ENCODE measurements at places on chromosomes 2 and 18. TPM values are rescaled to one million over a fixed set of nuclear protein-coding genes. Genes with fewer than 3 reads are reported as not detected.

DNA sequence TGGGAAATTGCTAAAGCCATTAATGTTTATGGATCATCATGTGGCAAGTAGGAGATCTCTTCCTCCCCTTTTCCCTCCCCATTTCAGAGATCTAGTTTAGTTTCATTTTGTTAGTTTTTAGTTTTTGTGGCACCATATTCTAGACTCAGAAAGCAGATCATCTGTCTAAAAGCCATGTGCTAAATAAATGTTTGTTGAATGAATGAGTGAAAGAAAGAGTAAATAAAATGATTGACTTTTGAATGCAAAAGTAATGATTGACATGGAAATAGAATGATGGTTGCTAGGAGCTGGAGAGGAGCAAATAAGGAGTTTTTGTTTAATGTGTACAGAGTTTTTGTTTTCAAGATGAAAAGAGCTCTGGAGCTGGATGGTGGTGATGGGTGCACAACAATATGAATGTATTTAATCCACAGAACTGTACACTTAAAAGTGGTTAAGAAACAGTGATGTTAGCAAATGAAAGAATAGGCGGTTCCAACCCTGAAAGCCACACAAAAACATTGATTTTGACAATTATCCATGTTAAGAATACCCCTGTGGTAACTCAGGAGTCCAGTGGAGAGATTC, 23.6 kb downstream of the TMEM178A start:
- H3K27me3 ChIP-seq: no peaks in the 10 kb centered on the region
- no peak overlapping the region for H3K27ac ChIP-seq
- no peaks in the 10 kb centered on the region for H3K4me1 ChIP-seq

DNA sequence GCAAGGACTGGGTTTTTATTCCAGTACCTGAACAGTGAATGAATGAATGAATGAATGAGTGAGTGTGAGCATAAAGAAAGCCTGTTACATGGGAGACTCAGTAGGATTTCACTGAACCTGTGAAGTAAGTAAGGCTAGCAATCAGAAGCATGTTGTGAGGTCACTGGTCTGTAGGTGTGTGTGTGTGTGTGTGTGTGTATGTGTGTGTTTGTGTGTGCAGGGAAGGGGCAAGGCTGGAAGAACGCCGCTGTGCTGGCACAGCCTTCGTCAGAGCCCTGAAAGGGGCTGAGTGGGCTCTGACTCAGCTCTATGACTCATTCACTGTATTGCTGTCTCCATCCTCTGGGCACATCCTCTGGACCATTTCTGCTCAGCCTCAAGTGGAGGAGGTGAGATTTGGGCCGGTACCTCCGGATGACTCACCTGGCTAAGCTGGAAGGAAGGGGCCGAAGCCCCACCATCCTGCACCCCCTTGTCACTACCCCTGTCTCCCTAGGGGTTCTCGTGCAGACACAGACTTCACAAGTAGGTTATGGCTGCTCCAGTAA, 51.4 kb upstream of the MRPL33 start:
- peak overlapping the region; percentile 18 for H3K27ac ChIP-seq
- H3K4me1 ChIP-seq: no peaks in the 10 kb centered on the region
- H3K4me3 ChIP-seq: no peak overlapping the region

DNA sequence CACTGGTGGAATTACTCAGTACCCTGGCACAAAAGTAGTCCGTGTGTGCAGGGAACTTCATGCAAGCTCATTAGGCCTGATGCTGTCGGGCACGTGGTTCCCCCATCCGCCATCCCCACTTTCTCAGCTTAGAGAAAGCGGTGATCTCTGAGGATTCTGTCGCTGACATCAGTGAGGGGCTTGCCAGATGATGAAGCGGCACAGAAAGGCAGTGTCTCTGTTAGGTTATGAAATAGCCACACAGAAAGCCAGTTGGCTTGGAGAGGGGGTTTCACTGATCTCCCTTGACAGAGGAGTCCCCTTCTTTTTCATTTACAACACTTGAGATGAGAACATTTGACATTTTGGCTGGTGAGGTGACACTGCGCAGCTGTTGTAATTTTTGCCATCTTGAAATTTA, 179.7 kb downstream of the FAM210A start:
- H3K27me3 ChIP-seq: no peaks in the 10 kb centered on the region
- DNase-seq: no peak
- no peaks in the 10 kb centered on the region for H3K4me1 ChIP-seq
- no peak overlapping the region for H3K4me3 ChIP-seq
- no peak overlapping the region for H3K27ac ChIP-seq
- no peaks in the 10 kb centered on the region for H3K36me3 ChIP-seq

DNA sequence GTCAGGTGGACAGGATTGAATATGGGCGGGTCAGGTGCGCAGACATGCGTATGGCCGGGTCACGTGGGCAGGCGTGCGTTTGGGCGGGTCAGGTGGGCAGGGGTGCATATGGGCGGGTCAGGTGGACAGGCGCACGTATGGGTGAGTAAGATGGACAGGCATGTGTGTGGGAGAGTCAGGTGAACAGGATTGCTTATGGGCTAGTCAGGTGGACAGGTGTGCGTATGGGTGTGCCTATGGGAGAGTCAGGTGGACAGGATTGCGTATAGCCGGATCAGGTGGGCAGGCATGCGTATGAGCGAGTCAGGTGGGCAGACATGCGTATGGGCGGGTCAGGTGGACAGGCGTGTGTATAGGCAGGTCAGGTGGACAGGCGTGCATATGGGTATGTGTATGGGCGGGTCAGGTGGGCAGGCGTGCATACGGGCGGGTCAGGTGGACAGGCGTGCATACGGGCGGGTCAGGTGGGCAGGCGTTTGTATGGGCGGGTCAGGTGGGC, 30.3 kb upstream of the KLF11 start:
- no peaks in the 10 kb centered on the region for H3K27me3 ChIP-seq

DNA sequence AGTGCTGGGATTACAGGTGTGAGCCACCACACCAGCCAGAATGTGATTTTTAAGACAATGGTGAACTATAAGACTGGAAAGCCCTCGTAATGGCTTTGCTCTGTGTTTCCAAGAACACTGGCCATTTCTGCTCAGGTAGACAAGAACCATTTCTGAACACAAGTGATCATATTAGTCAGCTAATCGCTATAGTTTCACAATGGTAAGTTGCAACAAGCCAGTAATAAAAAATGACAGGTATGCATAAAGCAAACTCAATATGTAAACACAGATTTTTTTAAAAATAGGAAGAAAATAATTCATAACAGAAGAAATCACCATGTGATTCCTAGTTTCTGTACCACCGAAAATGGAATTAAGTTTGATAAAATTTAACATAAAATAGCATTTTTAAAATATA, 166.5 kb downstream of the THADA start:
- no peak overlapping the region for H3K4me3 ChIP-seq
- no peak overlapping the region for H3K27ac ChIP-seq
- peaks cover 27% of the 10 kb centered on the region for H3K4me1 ChIP-seq
- no peaks in the 10 kb centered on the region for H3K27me3 ChIP-seq

- H3K36me3 ChIP-seq: no peaks in the 10 kb centered on the region
- H3K27ac ChIP-seq: no peak overlapping the region
- H3K27me3 ChIP-seq: no peaks in the 10 kb centered on the region
- DNase-seq: no peak
Observed at GRCh38 chr18:34576622-34577021, 133.5 kb upstream of the DTNA start.

The AMER3 gene
- total RNA-seq: not detected

The VWA3B gene
- 0.30 TPM for total RNA-seq

The MROH2A gene
- total RNA-seq: not detected

The C1QL2 gene
- total RNA-seq: not detected
